ENCODE measurements at places on chromosomes 16 and 17.

DNA sequence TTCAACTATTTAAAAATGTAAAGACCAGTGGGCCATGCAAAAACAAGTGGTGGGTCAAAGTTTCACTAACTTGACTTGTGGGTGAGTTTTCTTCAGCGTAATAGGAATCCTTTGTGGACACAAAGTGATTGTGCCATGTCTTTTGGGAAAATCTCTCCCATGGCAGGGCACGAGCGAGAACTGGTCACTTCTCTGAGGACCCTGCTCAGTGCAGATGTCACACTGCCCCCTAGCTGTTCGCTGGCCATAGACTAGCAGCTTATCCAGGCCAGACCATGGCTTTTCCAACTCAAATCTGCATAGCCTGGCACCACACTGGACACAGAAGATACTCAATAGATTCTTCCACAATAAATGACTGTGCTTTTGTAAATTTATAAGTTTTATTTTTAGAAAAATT, 306.0 kb upstream of the CCL2 start:
- DNase-seq: no peak

DNA sequence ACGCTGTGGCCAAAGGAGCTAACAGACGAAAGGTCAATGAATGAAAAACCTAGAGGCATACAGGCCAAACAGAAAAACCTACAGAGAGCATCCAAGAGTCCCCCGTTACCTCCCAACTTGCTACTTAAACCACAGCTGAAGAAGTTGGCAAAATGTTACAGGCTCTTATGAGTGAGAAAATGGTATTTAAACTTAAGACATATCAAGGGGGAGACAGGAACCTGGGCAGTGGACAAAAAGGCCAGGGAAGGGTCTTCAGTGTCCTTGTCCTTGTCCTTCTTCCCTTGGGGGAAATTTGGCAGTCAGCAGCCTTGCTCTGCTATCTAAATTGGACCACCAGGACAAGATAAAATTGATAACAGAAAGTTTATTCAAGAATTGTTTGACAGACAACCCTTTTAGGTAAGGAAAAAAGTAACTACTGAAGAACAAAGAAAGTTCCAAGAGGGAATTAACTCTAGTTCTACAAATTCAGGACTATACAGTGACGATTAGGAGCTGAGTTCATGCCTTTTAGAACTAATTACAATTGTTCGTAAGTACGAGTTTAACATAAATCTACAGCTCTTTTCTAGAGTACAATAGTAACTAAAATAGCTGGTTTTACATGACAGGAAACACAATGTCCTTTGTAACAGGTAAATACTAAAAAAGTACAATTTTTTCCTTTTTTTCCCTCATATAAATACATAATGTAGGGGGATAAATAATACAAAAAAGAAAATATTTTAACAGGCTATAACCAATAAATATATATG, 3.8 kb upstream of the HOXB2 start:
- no peak for DNase-seq

- no peak for DNase-seq
These were observed 182.2 kb downstream of the ABCC12 start for GRCh38 chr16:47973552-47973951.

DNA sequence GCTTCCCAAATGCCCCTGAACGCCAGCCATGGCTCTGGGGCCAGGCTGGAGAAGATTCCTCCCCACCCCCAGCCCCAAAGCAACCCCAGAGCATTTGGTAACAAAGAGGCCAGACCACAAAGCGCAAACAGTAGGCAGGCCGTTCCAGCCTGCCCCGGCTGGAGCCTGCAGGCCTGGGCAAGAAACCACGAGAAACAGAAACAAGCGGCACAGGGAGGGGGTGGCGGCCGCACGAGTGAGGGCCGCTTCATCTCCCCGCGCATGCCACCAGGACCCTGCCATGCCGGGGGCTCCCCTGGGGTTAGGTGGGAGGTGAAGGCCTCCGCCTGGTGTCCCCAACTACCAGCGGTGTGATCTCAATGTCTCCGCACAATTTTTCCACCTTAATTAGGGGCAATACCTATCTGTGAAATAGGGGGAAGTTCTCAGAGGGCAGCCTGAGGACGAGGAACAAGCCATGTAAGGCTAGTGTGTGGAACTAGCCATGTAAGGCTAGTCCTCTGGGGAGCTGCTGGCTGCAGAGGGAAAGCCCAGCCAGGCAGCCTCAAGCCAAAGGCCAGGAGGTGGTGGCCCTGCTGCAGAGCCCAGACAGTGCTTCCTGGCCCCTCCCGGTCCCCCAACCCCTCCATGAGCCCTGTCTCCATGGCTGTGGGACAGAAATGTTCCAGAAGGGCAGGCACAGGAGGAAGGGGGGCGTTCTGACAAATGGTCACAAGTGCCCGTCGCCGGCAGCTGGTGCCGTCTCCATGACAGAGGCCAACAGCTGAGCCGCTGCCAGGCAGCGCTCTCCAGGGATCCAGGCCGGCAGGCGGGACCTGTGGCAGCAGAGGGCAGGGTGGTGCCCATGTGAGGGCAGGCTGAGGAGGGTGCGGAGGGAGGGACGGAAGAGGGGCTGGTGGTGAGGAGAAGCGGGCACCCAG, 14.5 kb upstream of the MTSS2 start:
- DNase-seq: no peak

GRCh38 chr17:15031975-15032374, 233.2 kb downstream of the PMP22 start:
- DNase-seq: no peak

DNA sequence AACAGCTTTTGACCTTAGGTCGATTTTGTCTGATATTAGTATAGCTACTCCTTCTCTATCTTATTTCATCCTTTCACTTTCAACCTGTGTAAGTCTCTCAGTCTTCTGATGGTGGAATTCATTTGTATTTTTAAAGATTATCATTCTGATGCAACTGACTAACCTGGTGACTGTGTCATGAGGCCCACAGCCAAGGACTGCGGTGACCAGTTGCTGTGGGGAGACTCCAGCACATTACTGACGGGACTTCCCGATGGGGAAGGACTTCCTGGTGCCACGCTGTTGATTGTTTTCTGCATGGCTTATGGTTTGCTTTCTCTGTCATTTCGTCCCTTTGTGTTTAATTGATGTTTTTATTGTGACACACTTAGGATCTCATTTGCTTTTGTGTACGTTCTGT, 34.2 kb downstream of the RMI2 start:
- DNase-seq: no peak

DNA sequence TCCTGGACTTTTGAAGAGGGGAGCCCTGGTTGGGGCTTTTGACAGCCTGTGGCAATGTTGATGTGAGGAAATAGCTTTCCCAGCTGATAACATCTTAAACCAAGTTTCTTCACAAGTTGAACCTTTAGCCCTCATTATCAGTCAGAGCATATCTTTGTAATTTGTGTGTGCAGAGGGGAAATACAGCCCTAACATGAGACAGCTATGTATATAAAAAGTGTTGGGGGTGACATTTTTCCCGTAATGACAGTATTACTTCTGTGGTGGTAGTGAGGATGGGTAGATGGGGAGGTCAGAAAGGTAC, 221.1 kb downstream of the FTO start:
- DNase-seq: no peak

DNA sequence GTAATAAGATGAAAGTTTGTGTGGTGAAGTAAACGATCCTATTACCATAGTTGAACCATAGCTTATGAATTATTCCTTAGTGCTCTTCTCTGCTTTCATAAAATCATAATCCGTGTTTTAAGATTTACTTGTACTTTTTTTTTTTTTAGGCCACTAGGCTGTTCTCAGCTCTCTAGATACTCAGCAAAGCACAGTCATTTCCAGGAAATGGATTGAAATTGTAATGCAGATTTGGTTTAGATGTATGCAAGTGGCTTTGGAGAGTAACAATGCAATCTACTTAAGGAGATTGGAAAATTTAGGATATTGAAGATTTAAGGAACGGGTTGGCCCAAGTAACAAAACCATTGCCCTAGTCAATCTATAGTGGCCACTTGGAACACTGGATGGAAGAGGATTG, 125.1 kb downstream of the PITPNC1 start:
- no peak for DNase-seq

- no peak for DNase-seq
These were observed 13.8 kb upstream of the BCAR1 start for GRCh38 chr16:75264999-75265910.

Measured in T follicular helper cell (primary cell).